ENCODE measurements at places on chromosomes 1 and 21.

- no peak for DNase-seq
Measured at GRCh38 chr1:185058876-185059275, 13.5 kb downstream of the RNF2 start.

GRCh38 chr1:21861602-21862429, 49.8 kb downstream of the LDLRAD2 start:
- DNase-seq = no peak

- DNase-seq = no peak
Measured at GRCh38 chr1:62706985-62707743, 19.0 kb upstream of the DOCK7 start.

- no peak for DNase-seq
Measured at GRCh38 chr1:41713557-41714327, 205.0 kb downstream of the HIVEP3 start.

DNA sequence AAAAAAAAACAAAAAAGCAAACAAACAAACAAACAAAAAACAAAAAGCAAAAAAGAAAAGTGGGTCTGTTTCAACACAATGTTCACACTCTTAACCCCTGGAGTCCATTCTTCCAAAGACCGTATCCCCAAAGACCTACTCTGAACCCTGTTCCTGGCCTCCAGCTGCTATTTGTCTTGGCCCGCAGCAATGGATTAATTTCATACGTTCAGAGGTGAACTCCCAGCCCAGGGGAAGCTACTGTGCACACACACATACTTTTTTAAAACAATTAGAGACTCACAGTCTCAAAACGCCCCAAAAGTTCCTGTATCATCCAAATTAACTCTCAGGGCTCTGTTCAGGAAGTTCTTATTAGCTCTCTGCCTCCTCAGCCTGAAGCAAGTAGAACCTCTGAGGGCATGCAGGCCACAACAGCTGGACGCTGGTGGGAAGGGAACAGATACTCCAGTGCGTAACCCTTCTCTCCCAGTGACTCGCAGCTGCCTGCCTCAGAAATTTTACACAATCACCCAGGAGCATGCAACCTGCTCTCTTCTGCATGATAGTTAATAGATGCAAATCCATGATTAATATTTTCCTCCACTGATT, 395.4 kb downstream of the RRAGC start:
- DNase-seq = no peak

DNA sequence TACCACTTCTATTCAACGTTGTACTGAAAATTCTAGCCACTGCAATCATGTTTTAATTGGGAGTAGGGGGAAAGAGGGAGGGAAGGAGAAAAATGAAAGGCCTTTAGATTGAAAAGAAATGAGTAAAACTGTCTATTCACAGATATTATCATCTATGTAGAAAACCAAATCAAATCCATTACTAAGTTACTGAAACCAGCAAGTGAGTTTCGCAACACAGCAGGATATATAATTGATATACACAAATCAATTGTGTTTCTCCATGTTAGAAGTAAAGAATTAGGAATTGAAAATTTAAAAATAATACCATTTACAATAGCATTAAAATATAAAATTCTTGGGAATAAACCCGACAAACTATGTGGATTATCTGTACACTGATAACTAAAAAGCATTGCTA, 19.2 kb downstream of the SFT2D2 start:
- DNase-seq = no peak

GRCh38 chr21:28763809-28764418, 228.8 kb downstream of the LTN1 start:
- DNase-seq = no peak

DNA sequence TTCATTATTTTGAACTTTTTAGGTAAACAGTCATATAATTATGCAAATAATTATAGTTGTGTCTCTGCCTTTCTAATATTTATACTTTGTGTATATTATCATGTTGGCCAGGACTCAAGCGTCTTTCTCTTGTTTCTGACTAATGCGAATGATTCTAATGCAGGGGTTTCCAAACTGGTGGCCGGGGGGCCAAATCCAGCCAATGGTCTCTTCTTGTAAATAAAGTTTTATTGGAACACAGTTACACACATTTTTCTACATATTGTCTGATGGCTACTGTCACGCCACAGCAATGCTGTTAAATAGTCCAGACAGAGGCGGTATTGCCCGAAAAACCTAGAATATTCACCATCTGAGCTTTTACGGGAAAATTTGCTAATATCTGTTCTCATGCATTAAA, 8.9 kb upstream of the POFUT2 start:
- DNase-seq = no peak

GRCh38 chr1:64829411-64830029, 84.6 kb downstream of the RAVER2 start:
- no peak for DNase-seq

Measured in stimulated activated CD4-positive, alpha-beta T cell treated with anti-CD3 and anti-CD28 coated beads, Interleukin-1b, Interleukin-23, amount 100 ng/mL, for 4 hours (primary cell).